Calu3 (cell line): ENCODE measurements at places on chromosomes 3 and 15. TPM values are rescaled to one million over a fixed set of nuclear protein-coding genes. Genes with fewer than 3 reads are reported as not detected.

The CCDC71 gene
- total RNA-seq: 19.2 and 20.2 TPM in 2 replicates

The STAG1 gene
- total RNA-seq: 33.3 and 39.3 TPM in 2 replicates

The ATP10A gene
- 2.6 and 3.0 TPM in 2 replicates for total RNA-seq

The PRSS50 gene
- total RNA-seq: not detected in 2 replicates

The GOLGA6L25 gene
- not detected in 2 replicates for total RNA-seq

The PIERCE2 gene
- 2.9 and 3.1 TPM in 2 replicates for total RNA-seq

The GMNC gene
- 0.24 and 0.29 TPM in 2 replicates for total RNA-seq

The PLSCR5 gene
- not detected in 2 replicates for total RNA-seq

The IL17RE gene
- total RNA-seq: 25.5 and 30.6 TPM in 2 replicates

The GOLGA8Q gene
- total RNA-seq: not detected in 2 replicates

The CYP11A1 gene
- total RNA-seq: not detected in 2 replicates

The DISP2 gene
- total RNA-seq: 1.1 and 1.3 TPM in 2 replicates

The ONECUT1 gene
- 0.91 and 1.1 TPM in 2 replicates for total RNA-seq

The GRIP2 gene
- 0.27 TPM in 1 of 2 replicates, not detected in the other for total RNA-seq

The CNTN4 gene
- 1.6 and 2.9 TPM in 2 replicates for total RNA-seq

The CCDC39 gene
- total RNA-seq: not detected in 2 replicates

The MOBP gene
- total RNA-seq: 0.57 TPM in 1 of 2 replicates, not detected in the other

The GHSR gene
- total RNA-seq: not detected in 2 replicates

The C3orf85 gene
- total RNA-seq: not detected in 2 replicates

The CELF6 gene
- 0.19 and 0.42 TPM in 2 replicates for total RNA-seq

The RNF7 gene
- 108 and 113 TPM in 2 replicates for total RNA-seq

The MESP2 gene
- not detected in 2 replicates for total RNA-seq

The ALG1L2 gene
- 1.6 and 2.0 TPM in 2 replicates for total RNA-seq

The CHDH gene
- 24.9 and 28.5 TPM in 2 replicates for total RNA-seq

The LTK gene
- total RNA-seq: 0.24 and 0.32 TPM in 2 replicates

The MYO5C gene
- total RNA-seq: 48.1 and 48.4 TPM in 2 replicates

The PLA2G4E gene
- total RNA-seq: 0.09 TPM in 1 of 2 replicates, not detected in the other

The DGKG gene
- 5.7 and 7.2 TPM in 2 replicates for total RNA-seq

The SCN5A gene
- 0.42 and 0.61 TPM in 2 replicates for total RNA-seq

The ROBO2 gene
- not detected in 2 replicates for total RNA-seq

The TRIM59 gene
- 20.8 and 22.3 TPM in 2 replicates for total RNA-seq
